Urinary bladder (tissue), 4 donors: ENCODE measurements at places on chromosomes 1 and 21. TPM values are rescaled to one million over a fixed set of nuclear protein-coding genes. Genes with fewer than 3 reads are reported as not detected.

GRCh38 chr1:163914785-163915413, 593.1 kb downstream of the NUF2 start:
- no peak for DNase-seq

DNA sequence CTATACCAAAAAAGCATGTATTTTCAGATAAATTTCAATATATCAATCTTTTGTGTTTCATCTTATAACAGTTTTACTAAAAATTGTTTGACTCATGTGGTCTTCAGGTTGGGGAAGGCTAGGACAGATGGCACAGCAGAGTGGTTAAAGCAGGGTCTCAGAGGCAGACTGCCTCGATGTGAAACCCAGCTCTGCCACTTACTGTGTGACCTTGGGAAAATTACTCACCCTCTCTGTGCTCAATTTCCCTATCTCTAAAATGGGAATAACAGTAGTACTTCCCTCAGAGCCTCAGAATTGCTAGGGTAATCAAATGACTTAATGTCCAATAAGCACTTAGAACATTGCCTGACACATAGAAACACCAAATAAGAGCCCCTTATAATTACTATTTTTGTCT, 262.1 kb upstream of the FMN2 start:
- DNase-seq = no peak

- no peak for DNase-seq
Observed at GRCh38 chr1:13536571-13536970, 22.8 kb upstream of the LRRC38 start.

DNA sequence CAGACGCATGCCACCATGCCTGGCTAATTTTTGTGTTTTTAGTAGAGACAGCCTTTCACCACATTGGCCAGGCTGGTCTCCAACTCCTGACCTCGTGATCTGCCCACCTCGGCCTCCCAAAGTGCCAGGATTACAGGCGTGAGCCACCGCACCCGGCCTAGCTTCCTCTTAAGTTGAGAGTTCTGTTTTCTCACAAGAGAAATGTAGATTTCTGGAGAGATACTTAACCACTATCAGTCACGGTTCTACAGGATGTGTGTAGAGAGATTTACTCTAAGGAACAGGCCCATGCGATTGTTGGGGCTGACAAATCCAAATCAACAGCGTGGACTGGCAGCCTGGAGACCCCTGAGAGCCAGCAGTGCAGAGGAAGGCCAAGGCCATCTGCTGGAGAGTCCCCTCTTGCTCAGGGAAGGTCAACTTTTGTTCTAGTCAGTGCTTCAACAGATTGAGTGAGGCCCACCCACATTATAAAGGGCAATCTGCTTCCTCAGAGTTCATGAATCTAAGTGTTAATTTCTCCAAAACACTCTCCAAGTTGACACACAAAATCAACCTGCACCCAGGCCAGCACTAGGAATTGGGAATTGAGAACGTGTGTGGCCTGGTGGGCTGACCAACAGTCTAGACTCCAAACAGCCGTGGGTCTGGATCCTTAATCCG, 38.7 kb downstream of the CHAF1B start:
- no peak for DNase-seq

DNA sequence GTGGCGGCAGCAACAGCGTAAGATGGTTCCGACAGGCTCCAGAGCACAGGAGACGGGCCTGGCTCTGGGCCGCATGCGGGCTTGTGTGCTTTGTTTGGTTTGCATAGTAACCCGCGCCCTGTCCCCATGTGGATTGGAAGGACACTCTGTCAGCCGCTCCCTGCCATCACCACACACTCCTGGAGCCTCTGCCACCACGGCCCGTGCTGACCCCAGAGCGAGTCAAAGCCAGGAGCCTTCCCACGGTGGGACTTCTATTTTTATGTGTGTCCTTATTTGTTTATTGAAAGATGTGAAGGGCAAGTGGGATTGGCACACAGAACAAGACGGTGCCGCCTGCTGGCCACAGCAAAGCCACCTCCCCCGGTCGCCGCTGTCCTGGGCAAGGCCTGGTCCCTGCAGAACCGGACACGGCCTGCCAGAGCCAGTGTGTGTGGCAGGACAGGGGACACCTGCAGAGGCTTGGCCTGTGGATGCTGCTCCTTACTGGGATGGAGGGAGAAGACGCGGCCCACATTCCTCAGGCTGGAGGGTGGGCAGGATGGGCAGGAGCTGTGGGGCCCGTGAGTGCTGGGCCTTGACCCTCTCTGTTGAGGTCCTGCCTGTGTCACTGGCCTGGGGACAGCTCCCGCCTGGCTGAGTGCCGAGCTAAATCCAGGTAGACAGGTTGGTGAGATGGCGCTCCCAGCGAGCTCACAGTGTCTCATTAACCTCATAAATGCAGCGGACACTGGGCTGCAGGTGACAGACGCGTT, 64.4 kb downstream of the AGPAT3 start:
- DNase-seq = no peak

DNA sequence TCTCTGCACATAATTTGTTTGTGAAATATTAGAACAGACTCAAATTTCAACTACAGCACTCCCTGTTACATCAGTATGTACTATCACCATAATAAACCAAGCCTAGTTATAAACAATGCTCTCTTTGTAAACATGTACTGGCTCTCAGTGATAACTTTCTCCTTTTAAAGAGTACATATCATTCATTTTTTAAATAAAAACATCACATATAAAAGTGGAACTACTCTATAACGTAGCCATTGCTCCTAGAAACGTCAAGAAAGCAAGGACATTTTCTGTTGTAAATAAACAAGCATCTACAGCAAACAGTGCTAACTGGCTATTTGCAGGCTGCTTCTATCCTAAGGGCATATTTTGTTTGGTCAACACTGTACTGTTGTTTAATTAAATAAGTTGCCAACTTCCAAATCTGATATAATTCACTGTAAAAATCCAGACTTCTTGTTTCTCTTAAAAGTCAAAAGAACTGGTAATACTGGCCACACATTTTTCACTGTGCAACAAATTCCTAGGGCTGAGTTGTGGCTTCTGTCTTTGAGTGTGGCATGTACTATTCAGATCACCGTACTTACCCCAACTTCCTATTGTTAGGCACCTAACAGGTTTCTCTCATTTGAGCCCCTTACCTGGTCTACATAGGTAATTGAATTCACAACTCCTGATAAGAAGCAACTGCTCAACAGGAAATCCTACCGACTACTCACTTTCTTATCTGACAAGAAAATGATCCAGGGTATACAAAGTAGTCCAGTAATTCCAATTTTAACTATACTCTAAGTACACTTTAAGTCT, 111.9 kb downstream of the DENND1B start:
- DNase-seq = no peak

DNA sequence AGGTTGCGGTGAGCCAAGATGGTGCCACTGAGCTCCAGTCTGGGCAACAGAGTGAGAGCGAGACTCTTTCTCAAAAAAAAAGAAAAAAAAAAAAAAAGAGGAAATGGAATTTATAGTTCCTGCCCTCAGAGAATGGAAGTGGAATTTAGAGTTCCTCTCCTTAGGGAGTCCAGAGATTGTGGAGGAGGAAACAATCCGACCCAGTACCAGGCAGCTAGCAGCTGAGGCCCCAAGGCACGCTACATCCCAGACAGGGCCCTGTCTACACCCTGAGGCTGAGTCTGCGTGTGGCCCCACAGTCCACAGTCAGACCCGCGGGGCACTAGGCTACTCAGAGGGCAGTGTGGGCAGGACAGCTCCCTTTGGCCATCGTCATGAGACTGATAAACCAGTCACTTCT, 1.9 kb upstream of the MFN2 start:
- DNase-seq = no peak

Gene C1orf115
- total RNA-seq = 10.0 TPM

Gene MYBPH
- total RNA-seq = 8.9 TPM

Gene LCK
- total RNA-seq = 0.90 TPM

Gene MARK1
- 21.4 TPM for total RNA-seq
